ENCODE measurements at places on chromosomes 6 and 20. TPM values are rescaled to one million over a fixed set of nuclear protein-coding genes. Genes with fewer than 3 reads are reported as not detected.

DNA sequence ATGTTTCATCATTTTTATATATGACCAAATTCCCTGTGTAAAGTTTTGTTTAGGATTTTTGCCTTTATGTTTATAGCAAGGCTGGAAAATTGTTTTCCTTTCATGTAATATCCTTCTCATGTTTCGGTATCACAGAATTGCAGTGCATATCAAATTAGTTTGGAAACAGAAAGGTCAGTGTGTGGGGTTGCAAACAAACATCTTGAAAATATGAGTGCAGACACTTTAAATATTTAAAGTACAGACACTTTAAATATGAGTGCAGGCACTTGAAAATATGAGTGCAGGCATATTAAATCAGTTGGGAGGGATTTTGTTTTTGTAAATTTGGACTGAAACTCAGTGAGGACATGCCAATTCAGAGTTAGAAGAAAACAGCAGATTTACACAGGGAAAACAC is 6.5 kb downstream of the SLPI start:
- peak; percentile 59 for DNase-seq
- no peak overlapping the region for H3K27ac ChIP-seq
- peaks cover 12% of the 10 kb centered on the region for H3K27me3 ChIP-seq
- no peaks in the 10 kb centered on the region for H3K36me3 ChIP-seq
- no peak overlapping the region for H3K4me3 ChIP-seq

NRSN1 gene
- total RNA-seq: 0.17 TPM

TSBP1 gene
- total RNA-seq: not detected

DNA sequence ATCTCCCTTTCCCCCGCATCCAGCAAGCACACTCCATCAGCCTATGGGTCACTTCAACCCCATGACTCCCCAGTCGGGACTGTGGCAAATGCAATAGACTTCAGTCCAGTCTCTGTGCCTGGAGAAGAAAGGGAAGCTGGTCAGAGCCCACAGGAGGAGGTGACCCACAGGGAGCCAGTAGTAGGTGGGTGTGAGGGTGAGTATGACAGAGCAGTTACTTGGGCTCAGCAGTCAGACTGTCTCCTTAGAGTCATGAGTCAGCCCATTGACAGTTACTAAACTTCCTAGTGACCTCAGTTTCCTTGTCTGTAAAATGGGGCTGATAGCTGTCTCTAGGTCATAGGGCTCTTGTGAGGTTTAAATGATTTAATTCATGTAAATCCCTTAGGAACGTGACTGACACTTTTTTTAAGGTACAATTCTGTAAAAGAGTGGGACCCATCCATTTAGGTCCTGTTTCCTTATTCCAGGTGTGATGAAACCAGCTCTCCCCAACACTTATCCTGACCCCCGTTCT is 33.9 kb upstream of the HLA-C start:
- peaks cover 1% of the 10 kb centered on the region for H3K4me1 ChIP-seq
- peaks cover 21% of the 10 kb centered on the region for H3K27me3 ChIP-seq
- no peak overlapping the region for H3K4me3 ChIP-seq
- no peak overlapping the region for H3K27ac ChIP-seq

DNA sequence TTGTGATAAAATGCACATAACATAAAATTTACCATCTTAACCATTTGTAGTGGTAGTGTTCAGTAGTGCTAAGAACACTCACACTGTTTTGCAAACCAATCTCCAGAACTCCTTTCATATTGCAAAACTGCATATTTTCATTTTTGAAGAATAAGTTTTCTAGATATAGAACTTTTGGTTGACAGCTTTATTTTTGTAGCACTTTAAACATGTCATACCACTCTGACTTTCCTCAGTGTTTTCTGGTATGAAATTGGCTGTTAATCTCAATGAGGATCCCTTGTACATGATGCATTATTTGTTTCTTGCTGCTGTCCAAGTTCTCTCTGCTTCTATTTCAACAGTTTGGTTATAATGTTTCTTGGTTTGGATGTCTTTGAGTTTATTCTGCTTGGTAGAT is 45.1 kb upstream of the MICB start:
- H3K36me3 ChIP-seq: no peaks in the 10 kb centered on the region
- no peak for DNase-seq
- no peak overlapping the region for H3K4me3 ChIP-seq
- no peaks in the 10 kb centered on the region for H3K4me1 ChIP-seq
- no peak overlapping the region for H3K27ac ChIP-seq

- DNase-seq: no peak
- H3K36me3 ChIP-seq: peaks cover 19% of the 10 kb centered on the region
Measured at GRCh38 chr20:63968928-63969760, 586 bp downstream of the ZNF512B start.

GRCh38 chr6:106138151-106138550 is 52.0 kb downstream of the PRDM1 start:
- no peak overlapping the region for H3K4me3 ChIP-seq
- H3K4me1 ChIP-seq: no peaks in the 10 kb centered on the region
- no peak overlapping the region for H3K27ac ChIP-seq
- H3K36me3 ChIP-seq: no peaks in the 10 kb centered on the region
- DNase-seq: no peak
- no peaks in the 10 kb centered on the region for H3K27me3 ChIP-seq

DNA sequence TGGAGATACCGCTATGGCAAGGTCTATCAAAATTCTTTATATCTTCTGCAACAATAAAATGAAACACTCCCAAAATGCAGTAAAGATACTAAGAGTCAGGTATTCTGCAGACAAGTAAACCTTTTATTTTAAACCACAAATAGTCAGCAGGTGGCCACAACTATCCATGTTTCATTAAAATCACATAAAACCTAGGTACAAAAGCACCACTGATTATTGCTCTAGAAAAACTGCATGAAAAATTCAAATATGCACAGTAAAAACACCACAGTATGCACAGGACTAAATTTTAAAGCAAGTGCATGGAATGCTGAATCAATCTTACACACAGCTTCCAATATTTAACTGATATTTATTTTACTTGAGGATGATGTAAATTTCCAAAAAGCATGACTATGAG is 33.3 kb downstream of the HMGN3 start:
- no peak overlapping the region for H3K27ac ChIP-seq
- H3K4me1 ChIP-seq: no peaks in the 10 kb centered on the region
- no peak for DNase-seq
- H3K4me3 ChIP-seq: no peak overlapping the region
- H3K27me3 ChIP-seq: no peaks in the 10 kb centered on the region

DNA sequence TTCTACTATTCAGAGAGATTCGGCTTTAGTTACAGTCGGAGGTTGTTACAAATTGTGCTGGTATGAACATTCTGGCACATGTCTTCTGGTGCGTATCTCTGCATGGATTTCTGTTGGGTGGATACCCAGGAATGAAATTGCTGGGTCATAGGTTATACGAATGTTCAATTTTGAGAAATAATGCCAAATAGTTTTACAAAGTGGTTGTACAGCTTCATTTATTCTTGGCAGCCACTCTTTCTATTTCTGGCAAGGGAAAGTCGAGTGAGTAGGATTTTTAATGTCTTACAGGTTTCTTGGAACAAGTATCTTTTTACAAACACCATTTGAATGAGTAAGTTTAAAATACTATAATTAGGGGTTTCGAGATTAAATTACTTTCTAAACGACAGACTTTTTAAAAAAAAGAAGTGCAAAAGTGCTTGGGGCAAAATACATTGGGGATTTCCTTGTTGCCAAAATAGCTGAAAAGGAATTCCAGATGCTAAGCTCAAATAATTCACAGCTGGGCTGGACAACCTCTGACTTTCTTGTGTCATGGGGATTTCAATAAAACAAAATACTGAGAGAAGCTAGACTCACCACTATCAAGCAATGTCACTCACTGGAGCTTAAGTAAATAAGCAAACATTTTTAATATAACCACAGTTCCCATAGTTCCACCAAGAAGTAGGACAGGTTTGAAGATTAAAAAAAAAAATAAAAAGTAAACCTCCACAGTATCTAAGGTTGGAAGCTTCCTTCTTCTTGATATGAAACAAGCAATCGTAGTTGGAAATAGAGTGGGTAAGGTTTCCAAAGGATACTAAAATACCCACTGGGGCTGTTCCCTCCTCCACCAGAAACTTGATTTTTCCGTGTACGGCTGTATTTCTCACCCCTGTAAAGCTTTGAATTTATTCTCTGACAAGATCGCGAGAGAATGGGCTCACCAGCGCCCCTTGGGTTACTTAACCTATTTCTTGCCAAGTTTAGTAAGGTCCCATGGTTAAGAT is 21.6 kb upstream of the GFOD1 start:
- no peak overlapping the region for H3K4me3 ChIP-seq
- H3K27ac ChIP-seq: no peak overlapping the region
- H3K36me3 ChIP-seq: no peaks in the 10 kb centered on the region
- peak; percentile 80 for DNase-seq
- no peaks in the 10 kb centered on the region for H3K4me1 ChIP-seq
- H3K27me3 ChIP-seq: no peaks in the 10 kb centered on the region

- H3K27me3 ChIP-seq: no peaks in the 10 kb centered on the region
- no peak overlapping the region for H3K4me3 ChIP-seq
- no peaks in the 10 kb centered on the region for H3K4me1 ChIP-seq
- no peak overlapping the region for H3K27ac ChIP-seq
- no peak for DNase-seq
Measured at GRCh38 chr6:22451962-22452361, 117.4 kb upstream of the HDGFL1 start.

GNAS-AS1 gene
- total RNA-seq: 1.9 TPM

GRCh38 chr6:130671577-130671976 is 155.6 kb upstream of the SMLR1 start:
- H3K27me3 ChIP-seq: no peaks in the 10 kb centered on the region
- H3K36me3 ChIP-seq: no peaks in the 10 kb centered on the region
- H3K4me3 ChIP-seq: no peak overlapping the region
- H3K27ac ChIP-seq: no peak overlapping the region
- H3K4me1 ChIP-seq: no peaks in the 10 kb centered on the region
- DNase-seq: peak; percentile 87

GRCh38 chr20:47317127-47317895 is 39.2 kb downstream of the ZMYND8 start:
- DNase-seq: peak; percentile 77
- H3K4me1 ChIP-seq: peaks cover 40% of the 10 kb centered on the region
- peak overlapping the region; percentile 100 for H3K27ac ChIP-seq
- no peaks in the 10 kb centered on the region for H3K27me3 ChIP-seq
- no peaks in the 10 kb centered on the region for H3K36me3 ChIP-seq
- no peak overlapping the region for H3K4me3 ChIP-seq

DNA sequence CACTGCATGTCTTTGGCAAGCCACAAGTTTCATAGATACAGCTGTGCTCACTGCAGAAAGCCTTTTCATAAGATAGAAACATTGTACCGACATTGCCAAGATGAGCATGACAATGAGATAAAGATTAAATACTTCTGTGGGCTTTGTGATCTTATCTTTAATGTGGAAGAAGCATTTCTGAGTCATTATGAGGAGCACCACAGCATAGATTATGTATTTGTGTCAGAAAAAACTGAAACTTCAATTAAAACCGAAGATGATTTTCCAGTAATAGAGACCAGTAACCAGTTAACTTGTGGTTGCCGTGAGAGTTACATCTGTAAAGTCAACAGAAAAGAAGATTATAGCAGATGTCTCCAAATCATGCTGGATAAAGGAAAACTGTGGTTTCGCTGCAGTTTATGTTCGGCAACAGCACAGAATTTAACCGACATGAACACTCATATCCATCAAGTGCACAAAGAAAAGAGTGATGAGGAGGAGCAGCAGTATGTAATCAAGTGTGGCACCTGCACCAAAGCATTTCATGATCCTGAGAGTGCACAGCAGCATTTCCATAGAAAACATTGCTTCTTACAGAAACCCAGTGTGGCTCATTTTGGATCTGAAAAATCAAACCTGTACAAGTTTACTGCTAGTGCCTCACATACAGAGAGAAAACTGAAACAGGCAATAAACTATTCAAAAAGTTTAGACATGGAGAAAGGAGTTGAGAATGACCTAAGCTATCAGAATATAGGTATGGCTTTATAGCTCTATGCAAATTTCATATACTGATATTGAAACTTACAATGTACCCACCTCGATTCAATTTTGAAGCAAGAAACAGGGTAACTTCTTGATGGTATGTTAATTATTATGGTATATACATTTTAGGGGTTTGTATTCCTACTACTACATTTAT is 23.9 kb upstream of the BAG2 start:
- H3K27me3 ChIP-seq: no peaks in the 10 kb centered on the region
- no peak overlapping the region for H3K4me3 ChIP-seq
- peaks cover 8% of the 10 kb centered on the region for H3K36me3 ChIP-seq
- H3K27ac ChIP-seq: no peak overlapping the region
- H3K4me1 ChIP-seq: no peaks in the 10 kb centered on the region

Data from lung (tissue), 17 donors.